ENCODE measurements at places on chromosomes 4 and X.

DNA sequence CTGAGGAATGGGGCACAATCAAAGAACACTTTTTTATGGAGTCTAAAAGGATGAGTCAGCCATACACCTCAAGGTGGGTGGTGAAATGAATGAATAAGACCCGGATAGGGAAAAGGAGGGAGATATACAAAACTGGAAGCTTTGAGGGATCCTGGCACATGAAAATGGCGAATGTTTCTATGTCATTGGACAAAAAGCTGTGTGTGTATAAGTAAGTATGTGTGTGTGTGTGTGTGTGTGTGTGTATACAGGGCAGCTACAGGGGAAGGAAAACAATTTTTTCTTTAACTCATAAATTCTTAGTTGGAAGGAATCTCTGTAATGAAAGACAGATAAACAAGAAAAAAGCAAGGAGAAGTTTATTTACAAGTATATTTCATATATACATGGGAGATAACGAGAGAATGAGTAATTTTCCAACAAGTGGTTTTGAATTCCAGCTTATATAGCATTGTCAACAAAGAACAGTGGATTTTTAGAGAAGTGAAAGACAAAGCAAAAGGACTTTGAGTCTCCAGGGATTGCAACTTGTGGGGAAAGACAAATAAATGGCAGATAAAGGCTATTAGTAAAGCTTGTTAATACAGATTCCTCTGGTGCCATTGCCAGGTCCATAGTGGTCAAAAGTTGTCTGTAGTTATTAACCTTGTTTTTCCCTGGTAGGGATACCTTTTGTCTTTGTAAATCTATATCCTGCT, 99.7 kb downstream of the MMRN1 start:
- DNase-seq, result no peak

- DNase-seq, result no peak
Measured at GRCh38 chr4:96652821-96653220, 812.9 kb downstream of the PDHA2 start.

GRCh38 chr4:6674500-6675149, 19.1 kb upstream of the S100P start:
- no peak for DNase-seq

- DNase-seq, result no peak
Measured at GRCh38 chrX:149097786-149098185, 407.3 kb downstream of the IDS start.

- DNase-seq, result no peak
Measured at GRCh38 chr4:36251983-36252382, 7.7 kb upstream of the ARAP2 start.

DNA sequence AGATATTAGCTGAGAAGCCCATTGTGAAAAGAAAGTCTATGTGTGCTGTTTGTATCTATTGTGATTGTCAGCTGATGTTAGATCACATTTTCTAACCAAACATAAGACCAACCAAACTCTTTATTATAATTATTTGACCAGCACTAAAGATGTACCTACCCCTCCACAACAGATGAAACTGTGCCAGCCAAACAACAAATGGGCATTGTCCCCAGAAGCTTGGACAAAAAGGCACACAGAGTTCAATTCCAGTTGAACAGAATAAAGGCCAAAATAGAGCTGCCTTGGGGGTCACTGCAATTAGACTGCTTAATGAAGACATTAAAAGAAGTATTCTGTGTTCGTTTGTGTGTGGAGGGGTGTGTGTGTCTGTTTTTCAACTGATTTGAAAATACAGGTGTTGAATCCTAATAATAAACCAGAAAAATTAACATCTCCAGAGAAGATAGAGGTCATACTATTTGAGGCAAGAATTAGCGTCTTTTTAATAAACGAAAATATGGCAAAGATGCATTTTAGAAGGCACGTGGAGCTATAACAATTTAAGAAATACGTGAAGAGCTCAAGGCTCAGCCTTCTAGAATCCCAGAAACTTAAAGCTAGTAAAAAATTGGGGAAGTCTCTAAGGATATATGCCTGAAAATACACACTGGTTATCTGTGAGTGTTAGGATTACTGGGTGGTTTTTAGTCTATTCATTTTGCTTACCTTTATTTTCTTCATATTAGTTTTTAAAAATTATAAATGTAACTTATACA, 2.2 kb downstream of the SPP1 start:
- no peak for DNase-seq

DNA sequence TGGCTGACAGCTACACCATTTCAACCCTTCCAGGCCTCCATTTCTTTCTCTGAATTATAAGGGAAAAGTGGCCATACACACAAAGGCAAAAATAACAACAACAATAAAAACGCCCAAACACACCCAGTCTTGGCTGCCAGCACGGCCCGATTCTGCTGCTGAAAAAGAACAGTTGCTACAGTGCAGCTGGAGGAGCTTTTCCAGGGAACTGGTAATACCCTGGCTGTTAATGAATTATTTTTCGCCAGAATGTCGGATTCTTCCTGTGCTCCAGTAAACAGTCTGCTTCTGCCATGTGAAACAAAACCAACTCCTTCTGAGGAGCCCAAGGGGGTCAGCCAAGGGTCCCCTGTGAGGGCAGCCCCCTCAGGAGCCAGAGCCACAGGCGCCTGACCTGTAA, 6.6 kb downstream of the RAI2 start:
- no peak for DNase-seq

DNA sequence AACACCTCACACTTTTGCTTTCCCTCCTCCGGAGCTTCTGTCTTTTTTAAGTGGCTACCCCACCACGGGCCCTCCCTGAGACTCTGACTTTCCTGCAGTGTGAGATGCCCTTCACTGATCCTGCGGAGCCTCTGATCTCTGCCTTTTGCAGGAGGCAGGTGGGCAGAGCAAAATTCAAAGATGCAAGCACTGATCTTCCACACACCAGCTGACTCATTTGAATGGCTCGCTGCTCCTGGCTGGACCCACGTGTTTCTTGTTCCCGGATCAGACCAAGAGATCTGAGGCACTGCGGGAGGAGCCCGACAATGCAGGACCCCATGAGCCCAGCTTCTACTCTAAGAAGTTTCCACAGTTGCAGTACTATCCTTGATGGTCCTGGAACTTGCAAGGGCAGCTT, 1607.9 kb upstream of the TENM3 start:
- no peak for DNase-seq

- no peak for DNase-seq
Measured at GRCh38 chr4:3320361-3321023, 27.7 kb downstream of the RGS12 start.

- DNase-seq, result no peak
Measured at GRCh38 chr4:113955948-113956347, 23.5 kb downstream of the ARSJ start.

DNA sequence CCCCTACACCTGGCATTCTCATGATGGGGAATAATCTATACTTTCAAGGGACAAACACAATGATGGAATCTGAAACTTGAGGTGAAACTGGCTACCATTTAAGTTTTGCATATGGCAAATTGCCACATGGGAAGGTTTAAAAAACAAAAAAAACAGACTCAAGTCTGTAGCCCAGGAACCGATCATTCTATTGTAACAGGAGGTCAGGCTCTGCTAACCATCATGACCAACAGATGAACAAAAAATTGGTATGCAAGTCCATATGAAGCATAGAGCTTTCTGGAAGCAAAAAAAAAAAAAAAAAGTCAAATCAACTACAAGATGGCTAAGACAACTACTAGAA, 594.3 kb upstream of the DIPK2B start:
- DNase-seq, result no peak

GRCh38 chr4:149409555-149409962, 406.1 kb downstream of the IQCM start:
- DNase-seq, result no peak

DNA sequence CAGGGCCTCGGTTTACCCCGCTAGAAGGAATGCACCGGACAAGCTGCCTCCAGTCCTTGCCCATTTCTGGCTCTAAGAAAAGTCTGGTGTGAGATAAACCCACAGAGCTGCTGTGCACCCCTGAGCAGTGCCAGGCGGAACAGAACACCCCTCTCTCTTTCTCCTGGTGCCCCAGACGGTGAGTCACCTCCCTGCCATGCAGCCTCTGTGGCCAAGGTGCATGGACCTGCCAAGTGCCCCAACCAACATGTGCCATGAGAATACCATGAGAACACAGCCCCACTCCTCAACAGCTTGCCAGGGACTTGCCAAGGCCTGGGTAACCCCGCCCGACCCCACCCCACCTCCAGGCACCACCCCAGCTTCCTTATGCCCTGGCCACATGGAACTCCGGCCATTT, 47.7 kb upstream of the MAN2B2 start:
- no peak for DNase-seq

DNA sequence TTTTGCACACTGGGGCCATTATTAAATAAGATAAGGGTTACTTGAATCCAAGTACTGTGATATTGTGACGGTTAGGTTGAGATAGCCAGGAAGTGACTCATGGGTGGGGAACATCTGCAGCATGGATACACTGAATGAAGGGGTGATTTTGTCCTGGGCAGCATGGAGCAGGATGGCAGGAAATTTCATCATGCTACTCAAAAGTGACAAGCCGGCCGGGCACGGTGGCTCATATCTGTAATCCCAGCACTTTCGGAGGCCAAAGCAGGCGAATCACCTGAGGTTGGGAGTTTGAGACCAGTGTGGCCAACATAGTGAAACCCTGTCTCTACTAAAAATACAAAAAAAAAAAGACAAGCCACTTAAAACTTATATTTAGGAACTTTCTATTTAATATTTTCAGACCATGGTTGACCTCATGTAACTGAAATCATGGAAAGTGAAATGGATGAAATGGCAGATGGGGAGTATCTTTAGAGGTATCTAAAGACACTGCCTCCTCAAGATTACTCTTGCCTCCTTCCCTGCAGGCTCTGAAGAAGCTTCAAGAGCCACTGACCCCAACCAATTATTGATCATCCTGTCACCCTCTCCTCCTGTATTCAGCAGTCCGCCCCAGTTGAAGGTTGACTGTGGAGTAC, 3.9 kb upstream of the TRIM60 start:
- DNase-seq, result no peak

GRCh38 chr4:69831646-69832325, 28.2 kb downstream of the SULT1E1 start:
- DNase-seq, result no peak

GRCh38 chr4:24809815-24810405, 14.5 kb downstream of the SOD3 start:
- no peak for DNase-seq

DNA sequence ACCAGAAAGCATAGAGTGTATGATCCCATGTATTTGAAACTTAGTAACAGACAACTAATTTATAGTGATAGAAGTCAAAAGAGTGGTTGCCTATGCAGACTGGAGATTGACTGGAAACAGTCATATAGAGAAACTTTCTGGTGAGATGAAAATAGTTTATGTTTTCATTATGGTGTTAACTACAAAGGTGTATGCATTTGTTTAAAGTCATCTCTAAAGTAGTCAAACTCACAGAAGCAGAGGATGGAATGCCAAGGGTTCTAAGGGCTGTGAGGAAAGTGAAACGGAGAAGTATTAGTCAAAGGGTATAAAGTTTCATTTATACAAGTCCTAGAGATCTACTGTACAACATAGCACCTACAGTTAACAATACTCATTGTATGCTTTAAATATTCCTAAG, 45.8 kb downstream of the ENOX2 start:
- DNase-seq, result no peak

- no peak for DNase-seq
Measured at GRCh38 chrX:153343674-153344073, 9.7 kb downstream of the ZNF275 start.

GRCh38 chr4:168264903-168265302, 53.6 kb downstream of the DDX60 start:
- DNase-seq, result no peak

GRCh38 chr4:30776921-30777415, 56.8 kb downstream of the PCDH7 start:
- no peak for DNase-seq

DNA sequence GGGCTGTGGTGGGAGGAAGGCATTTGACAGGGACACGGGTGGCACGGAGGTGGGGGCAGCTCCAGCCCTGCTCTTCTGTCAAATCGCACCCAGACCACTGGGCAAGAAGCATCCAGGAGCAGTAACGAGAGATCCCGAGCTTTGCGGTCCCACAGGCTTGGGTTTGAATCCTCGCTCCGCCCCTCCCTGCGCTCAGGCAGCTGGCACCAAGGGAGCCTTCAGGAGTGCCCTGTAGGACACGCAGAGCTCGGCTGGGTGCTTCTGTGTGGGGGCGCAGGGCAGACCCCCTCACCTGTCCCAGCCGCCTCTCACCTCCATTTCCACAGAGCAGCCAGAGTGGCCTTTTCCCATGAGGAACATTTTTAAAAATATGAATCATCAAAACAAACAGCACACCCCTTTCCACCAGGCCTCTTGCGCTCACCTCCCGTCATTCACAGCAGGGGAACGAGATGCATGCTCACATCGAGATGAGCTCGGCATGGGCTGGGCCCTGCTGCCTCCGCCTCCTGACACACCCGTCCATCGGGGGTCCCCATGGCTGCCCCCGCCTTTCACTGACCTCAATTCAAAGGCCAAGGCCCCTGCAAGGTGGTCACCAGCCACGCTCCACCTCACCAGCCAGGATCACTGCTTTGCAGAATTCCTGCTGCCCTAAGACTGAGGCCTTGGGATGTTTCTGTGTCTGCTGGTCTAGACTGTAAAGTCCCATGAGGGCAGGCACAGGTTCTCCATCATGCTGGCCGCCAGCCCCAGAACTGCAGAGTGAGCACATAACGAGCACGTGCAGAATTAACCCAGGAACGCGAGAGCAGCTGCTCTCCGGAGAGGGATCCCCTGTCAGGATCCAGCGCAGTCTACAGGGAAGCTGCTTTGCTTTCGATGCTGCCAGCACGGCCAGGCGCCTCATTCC, 52.7 kb downstream of the ACOX3 start:
- no peak for DNase-seq

- DNase-seq, result no peak
Measured at GRCh38 chr4:94648699-94649098, 109.1 kb upstream of the BMPR1B start.

DNA sequence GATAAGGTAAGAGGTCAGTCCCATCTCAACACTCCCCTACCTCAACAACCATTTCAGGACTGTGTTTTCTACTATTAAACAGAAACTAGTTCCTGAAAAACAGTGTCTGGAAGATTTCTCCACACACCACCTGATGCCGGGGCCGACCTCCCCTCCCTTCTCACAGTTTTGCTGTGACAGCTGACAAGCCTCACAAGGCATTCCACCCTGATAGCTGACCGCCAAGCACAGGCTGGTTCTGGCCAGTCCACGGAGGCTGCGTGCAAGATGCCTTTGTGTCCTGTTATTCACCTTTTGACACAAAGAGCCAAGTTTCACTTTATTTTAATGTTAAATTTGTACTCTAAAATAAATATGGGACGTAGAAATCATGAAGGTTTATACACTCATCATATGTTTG, 758.6 kb downstream of the PDHA2 start:
- no peak for DNase-seq

- DNase-seq, result no peak
Measured at GRCh38 chr4:151169900-151170299, 70.5 kb downstream of the RPS3A start.

All from stimulated activated CD8-positive, alpha-beta memory T cell treated with anti-CD3 and anti-CD28 coated beads, Interleukin-7, amount 100 ng/mL, for 1 hour (primary cell).